ENCODE measurements at places on chromosomes 2 and 18.

GRCh38 chr2:165544897-165545296, 75.4 kb downstream of the CSRNP3 start:
- no peak overlapping the region for H3K27ac ChIP-seq
- H3K4me1 ChIP-seq: no peaks in the 10 kb centered on the region
- DNase-seq: no peak
- no peaks in the 10 kb centered on the region for H3K36me3 ChIP-seq

DNA sequence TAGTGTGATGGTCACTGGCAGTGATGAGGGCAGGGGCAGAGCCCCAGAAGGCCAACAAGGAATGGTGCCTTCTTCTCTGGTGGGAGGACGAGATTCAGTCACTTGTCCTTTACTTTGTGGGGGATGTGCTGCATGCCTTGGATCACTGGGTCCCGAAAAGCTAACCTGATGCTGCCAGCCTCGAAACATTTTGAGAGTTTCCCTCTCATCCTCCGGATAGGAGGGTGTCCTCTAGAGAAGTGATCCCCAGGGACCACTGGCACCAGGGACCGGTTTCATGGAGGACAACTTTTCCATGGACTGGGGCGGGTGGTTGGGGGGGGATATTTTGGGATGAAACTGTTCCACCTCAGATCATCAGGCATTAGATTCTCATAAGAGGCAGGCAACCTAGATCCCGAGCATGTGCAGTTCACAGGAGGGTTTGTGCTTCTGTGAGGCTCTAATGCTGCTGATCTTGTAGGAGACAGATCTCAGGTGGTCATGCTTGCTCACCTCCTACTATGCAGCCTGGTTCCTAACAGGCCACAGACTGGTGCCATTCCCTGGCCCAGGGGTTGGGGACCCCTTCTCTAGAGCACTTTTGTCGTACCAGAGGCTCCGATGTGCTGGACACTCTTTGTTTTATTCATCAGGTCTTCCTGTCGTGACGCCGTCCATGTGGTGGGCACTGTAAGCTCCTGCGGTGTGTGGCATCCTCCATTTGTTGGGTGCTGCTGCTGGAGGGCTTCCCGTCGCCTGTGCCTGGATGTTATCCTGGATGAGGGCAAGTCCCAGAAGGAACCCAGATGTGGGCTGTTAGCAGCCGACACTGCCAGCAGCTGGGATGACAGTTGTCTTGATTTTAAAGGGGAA, 68.5 kb upstream of the HDAC4 start:
- no peaks in the 10 kb centered on the region for H3K27me3 ChIP-seq
- no peak for DNase-seq
- H3K4me3 ChIP-seq: no peak overlapping the region
- no peaks in the 10 kb centered on the region for H3K36me3 ChIP-seq
- peaks cover under 1% of the 10 kb centered on the region for H3K4me1 ChIP-seq

- H3K4me1 ChIP-seq: peaks cover 3% of the 10 kb centered on the region
- H3K36me3 ChIP-seq: no peaks in the 10 kb centered on the region
- H3K27ac ChIP-seq: no peak overlapping the region
- peaks cover 18% of the 10 kb centered on the region for H3K27me3 ChIP-seq
- DNase-seq: no peak
These were observed 4.7 kb downstream of the MYO5B start for GRCh38 chr18:50190236-50190635.

GRCh38 chr2:183079139-183079775, 710 bp downstream of the DUSP19 start:
- no peaks in the 10 kb centered on the region for H3K27me3 ChIP-seq
- peak overlapping the region; percentile 80 for H3K27ac ChIP-seq
- H3K4me1 ChIP-seq: peaks cover 7% of the 10 kb centered on the region

- H3K4me1 ChIP-seq: no peaks in the 10 kb centered on the region
- H3K4me3 ChIP-seq: no peak overlapping the region
- no peaks in the 10 kb centered on the region for H3K27me3 ChIP-seq
- DNase-seq: no peak
- no peak overlapping the region for H3K27ac ChIP-seq
These were observed 416.6 kb upstream of the MEX3C start for GRCh38 chr18:51614033-51614432.

GRCh38 chr18:62867534-62867933, 152.2 kb downstream of the PHLPP1 start:
- H3K36me3 ChIP-seq: no peaks in the 10 kb centered on the region
- no peaks in the 10 kb centered on the region for H3K27me3 ChIP-seq
- no peaks in the 10 kb centered on the region for H3K4me1 ChIP-seq
- DNase-seq: no peak
- no peak overlapping the region for H3K27ac ChIP-seq

DNA sequence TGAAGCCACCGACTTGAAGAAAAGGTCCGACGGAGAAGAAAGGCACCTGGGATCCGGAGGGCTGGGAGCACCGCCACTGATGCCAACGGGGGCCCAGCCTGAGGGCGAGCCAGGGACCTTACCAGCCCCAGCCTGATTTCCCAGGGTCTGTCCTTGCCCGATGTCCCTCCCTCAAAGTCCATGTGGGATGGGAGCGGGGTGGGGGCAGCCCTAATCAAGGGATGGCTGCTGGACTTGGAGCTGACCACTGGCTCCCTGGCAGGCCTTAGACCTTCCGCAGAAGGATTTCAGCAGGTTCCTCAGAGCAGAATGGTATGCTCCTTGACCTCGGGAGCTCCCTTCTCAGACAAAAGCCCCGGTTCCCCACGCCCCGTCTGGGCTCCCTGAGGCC, 99.6 kb downstream of the ZFP36L2 start:
- H3K27ac ChIP-seq: no peak overlapping the region
- no peak overlapping the region for H3K4me3 ChIP-seq
- no peaks in the 10 kb centered on the region for H3K36me3 ChIP-seq
- no peaks in the 10 kb centered on the region for H3K27me3 ChIP-seq
- no peak for DNase-seq

GRCh38 chr2:25042321-25043240, 705 bp downstream of the EFR3B start:
- peak overlapping the region; percentile 85 for H3K27ac ChIP-seq
- H3K4me3 ChIP-seq: peak overlapping the region; percentile 94
- no peaks in the 10 kb centered on the region for H3K27me3 ChIP-seq
- no peaks in the 10 kb centered on the region for H3K36me3 ChIP-seq
- peaks cover 29% of the 10 kb centered on the region for H3K4me1 ChIP-seq

GRCh38 chr18:39019989-39020388, 1454.4 kb upstream of the CELF4 start:
- no peaks in the 10 kb centered on the region for H3K36me3 ChIP-seq
- no peaks in the 10 kb centered on the region for H3K4me1 ChIP-seq
- no peaks in the 10 kb centered on the region for H3K27me3 ChIP-seq
- no peak overlapping the region for H3K4me3 ChIP-seq

GRCh38 chr2:135557530-135557929, 26.2 kb downstream of the R3HDM1 start:
- H3K27ac ChIP-seq: no peak overlapping the region
- H3K36me3 ChIP-seq: no peaks in the 10 kb centered on the region
- H3K4me1 ChIP-seq: peaks cover 22% of the 10 kb centered on the region
- no peak overlapping the region for H3K4me3 ChIP-seq
- no peak for DNase-seq

- H3K4me3 ChIP-seq: no peak overlapping the region
- no peak for DNase-seq
- H3K36me3 ChIP-seq: no peaks in the 10 kb centered on the region
- H3K4me1 ChIP-seq: peaks cover 2% of the 10 kb centered on the region
These were observed 150.9 kb downstream of the COL6A3 start for GRCh38 chr2:237262838-237263771.

- H3K36me3 ChIP-seq: no peaks in the 10 kb centered on the region
- no peaks in the 10 kb centered on the region for H3K27me3 ChIP-seq
- H3K4me1 ChIP-seq: no peaks in the 10 kb centered on the region
- no peak for DNase-seq
- H3K27ac ChIP-seq: no peak overlapping the region
These were observed 21.5 kb downstream of the GPR39 start for GRCh38 chr2:132437852-132438669.

- no peak overlapping the region for H3K27ac ChIP-seq
- no peak for DNase-seq
These were observed 142.1 kb downstream of the PTH2R start for GRCh38 chr2:208548700-208549099.

DNA sequence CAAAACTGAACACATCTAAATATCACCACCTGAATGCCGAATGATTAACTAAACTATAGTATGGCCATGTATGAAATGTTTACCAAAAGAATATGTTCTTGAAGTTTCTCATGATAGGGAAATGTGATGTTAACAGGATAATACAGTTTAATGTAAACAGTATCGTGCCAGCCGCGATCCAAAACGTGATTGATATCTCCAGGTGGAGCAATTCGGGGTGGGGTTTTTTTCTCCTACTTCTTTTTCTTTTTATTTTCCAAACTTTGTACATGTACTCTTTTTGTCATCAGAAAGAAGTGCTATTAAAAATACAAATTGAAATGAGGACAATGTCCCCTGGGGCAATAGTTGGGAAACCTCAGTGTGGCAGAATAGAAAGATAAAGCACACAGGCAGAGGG, 4.0 kb upstream of the BIN1 start:
- DNase-seq: no peak
- peaks cover 9% of the 10 kb centered on the region for H3K4me1 ChIP-seq
- no peak overlapping the region for H3K4me3 ChIP-seq
- H3K27me3 ChIP-seq: no peaks in the 10 kb centered on the region

- H3K27me3 ChIP-seq: no peaks in the 10 kb centered on the region
- H3K4me1 ChIP-seq: no peaks in the 10 kb centered on the region
- H3K36me3 ChIP-seq: no peaks in the 10 kb centered on the region
- DNase-seq: no peak
- H3K4me3 ChIP-seq: no peak overlapping the region
- no peak overlapping the region for H3K27ac ChIP-seq
These were observed 91.8 kb downstream of the NEDD4L start for GRCh38 chr18:58135701-58136331.

GRCh38 chr2:29255004-29255403, 139.8 kb downstream of the CLIP4 start:
- H3K36me3 ChIP-seq: no peaks in the 10 kb centered on the region
- H3K4me1 ChIP-seq: no peaks in the 10 kb centered on the region
- H3K27ac ChIP-seq: no peak overlapping the region
- H3K4me3 ChIP-seq: no peak overlapping the region
- no peak for DNase-seq

GRCh38 chr18:56900195-56901094, 246.4 kb upstream of the BOD1L2 start:
- H3K27ac ChIP-seq: no peak overlapping the region
- no peak overlapping the region for H3K4me3 ChIP-seq
- DNase-seq: no peak
- no peaks in the 10 kb centered on the region for H3K4me1 ChIP-seq
- H3K27me3 ChIP-seq: no peaks in the 10 kb centered on the region

DNA sequence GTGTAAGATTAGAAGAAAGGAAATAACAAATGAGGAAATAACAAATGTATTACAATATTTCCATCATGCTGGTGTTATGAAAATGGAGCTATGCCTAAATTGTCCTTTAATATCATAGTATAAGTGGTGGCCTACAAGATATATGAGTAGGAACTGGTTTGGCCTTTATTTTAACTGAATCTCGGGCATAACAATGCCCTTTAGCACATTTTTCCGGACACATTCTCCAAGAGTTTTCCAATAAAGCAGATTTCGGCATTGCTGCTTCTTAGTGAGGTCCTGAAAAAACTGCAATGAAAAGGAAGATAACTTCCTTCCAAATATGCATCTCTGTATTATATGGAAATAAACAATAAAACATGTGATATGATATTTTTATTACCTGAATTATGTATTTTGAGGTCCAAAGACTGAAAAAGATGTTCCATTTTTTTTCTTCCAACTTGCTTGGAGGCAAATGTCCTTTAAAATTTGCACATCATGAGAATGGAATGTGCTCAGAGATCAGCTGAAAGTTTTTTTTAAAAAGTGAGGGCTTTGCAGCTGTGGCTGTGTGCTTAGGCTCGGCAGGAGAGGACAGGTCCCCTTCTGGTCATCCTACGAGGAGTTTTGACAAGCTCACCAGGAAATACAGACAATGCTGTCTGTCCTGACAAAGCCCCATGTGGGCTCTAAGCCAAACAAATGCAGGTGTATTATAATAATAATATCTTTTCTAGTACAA, 132.3 kb upstream of the RND3 start:
- H3K4me1 ChIP-seq: peaks cover 4% of the 10 kb centered on the region
- H3K27me3 ChIP-seq: no peaks in the 10 kb centered on the region
- peak overlapping the region; percentile 28 for H3K27ac ChIP-seq
- peak; percentile 18 for DNase-seq
- H3K4me3 ChIP-seq: no peak overlapping the region

DNA sequence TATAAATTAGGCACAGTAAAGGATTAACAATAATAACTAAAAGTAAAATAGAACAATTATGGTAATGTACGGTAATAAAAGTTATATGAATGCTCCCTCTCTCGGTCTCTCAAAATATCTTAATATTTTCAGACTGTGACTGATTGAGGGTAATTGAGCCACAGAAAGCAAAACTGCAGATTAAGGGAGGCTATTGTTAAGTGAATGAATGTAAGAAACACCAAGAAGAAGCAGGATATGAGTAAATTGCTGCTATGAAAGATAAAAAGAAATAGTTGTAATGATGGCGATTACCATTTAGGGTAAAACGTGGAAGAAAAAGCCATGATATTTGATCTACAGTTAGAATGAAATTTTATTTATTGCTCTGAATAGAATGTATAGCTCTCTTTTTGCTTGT, 24.1 kb downstream of the GULP1 start:
- no peak for DNase-seq
- H3K4me1 ChIP-seq: no peaks in the 10 kb centered on the region
- no peaks in the 10 kb centered on the region for H3K27me3 ChIP-seq
- H3K27ac ChIP-seq: no peak overlapping the region

DNA sequence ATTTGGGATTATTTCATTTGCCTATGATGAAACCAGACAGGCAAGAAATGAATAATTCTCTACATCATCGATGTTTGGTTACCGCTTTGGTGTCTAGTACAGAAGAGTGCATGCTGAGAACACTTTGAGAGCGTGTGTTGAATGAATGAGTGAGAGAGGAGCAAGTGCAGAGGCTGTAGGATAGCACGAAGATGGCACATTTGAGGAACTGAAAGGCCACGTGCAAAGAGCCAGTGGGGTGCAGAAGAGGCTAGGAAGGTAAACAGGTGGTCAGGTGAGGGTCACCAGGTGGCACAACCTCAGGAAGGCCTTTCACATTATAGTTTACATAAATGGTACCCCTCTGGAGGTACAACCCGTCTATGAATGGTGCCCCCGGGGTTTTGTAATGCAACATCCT, 80.1 kb upstream of the SPHKAP start:
- no peak overlapping the region for H3K27ac ChIP-seq
- H3K4me1 ChIP-seq: no peaks in the 10 kb centered on the region
- no peaks in the 10 kb centered on the region for H3K36me3 ChIP-seq

GRCh38 chr2:221282386-221282785, 289.7 kb downstream of the EPHA4 start:
- H3K4me3 ChIP-seq: no peak overlapping the region
- H3K27me3 ChIP-seq: no peaks in the 10 kb centered on the region
- DNase-seq: no peak
- no peak overlapping the region for H3K27ac ChIP-seq
- no peaks in the 10 kb centered on the region for H3K36me3 ChIP-seq
